ENCODE measurements at places on chromosomes 1 and 21. TPM values are rescaled to one million over a fixed set of nuclear protein-coding genes. Genes with fewer than 3 reads are reported as not detected.

- no peak overlapping the region for H3K4me3 ChIP-seq
- H3K4me1 ChIP-seq: peaks cover 26% of the 10 kb centered on the region
- no peaks in the 10 kb centered on the region for H3K36me3 ChIP-seq
- DNase-seq: no peak
Observed at GRCh38 chr1:183810756-183811544, 6.0 kb downstream of the RGL1 start.

GRCh38 chr1:96837781-96838216 lies 116.2 kb downstream of the PTBP2 start:
- no peak overlapping the region for H3K4me3 ChIP-seq
- H3K27ac ChIP-seq: no peak overlapping the region
- H3K27me3 ChIP-seq: no peaks in the 10 kb centered on the region
- DNase-seq: no peak
- no peaks in the 10 kb centered on the region for H3K36me3 ChIP-seq

DNA sequence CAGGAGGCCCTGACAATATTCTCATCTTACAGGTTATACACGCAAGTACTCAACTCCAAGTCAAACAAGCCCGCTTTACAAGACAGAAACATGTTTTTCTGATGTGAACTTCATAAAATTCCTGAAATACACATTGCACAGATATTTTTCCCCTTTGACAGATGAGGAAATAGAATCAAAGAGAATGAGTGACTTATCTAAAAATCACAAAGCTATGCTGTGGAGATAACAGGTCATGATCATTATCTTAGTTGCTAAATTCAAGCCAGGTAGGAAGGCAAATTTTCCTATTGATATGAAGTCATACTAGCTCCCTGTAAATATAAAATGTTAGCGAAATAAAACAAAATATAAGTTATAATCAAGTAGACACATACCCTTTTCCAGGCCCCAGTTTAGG lies 18.3 kb downstream of the UBR4 start:
- no peak overlapping the region for H3K4me3 ChIP-seq
- H3K27me3 ChIP-seq: no peaks in the 10 kb centered on the region
- no peak overlapping the region for H3K27ac ChIP-seq
- DNase-seq: no peak

DNA sequence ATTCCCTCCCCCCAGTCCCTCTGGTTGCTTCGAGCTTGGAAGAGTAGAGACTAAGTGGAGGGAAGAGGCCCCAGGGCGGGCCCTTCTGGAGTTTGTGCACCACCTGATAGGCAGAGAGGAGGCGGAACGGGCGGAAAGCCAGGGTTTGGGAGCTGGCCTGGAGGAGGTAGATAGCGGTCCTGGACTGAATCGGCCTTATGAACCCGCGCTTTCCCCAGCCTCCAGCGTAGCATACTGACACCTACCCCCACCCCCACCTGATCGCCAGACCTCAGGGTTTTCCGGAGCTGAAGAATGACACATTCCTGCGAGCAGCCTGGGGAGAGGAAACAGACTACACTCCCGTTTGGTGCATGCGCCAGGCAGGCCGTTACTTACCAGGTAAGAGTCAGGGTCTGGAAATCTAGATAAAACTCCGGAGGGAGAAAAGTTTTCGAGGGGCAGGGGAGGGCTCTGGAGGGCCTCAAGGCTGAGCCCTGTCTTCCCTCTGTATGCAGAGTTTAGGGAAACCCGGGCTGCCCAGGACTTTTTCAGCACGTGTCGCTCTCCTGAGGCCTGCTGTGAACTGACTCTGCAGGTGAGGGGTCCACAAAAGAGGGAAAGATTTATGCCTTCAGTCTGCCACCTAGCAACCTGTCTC lies 705 bp downstream of the UROD start:
- H3K27ac ChIP-seq: peak overlapping the region; percentile 85
- H3K27me3 ChIP-seq: no peaks in the 10 kb centered on the region
- peaks cover 20% of the 10 kb centered on the region for H3K4me1 ChIP-seq
- peak overlapping the region; percentile 88 for H3K4me3 ChIP-seq
- DNase-seq: peak; percentile 77
- peaks cover 24% of the 10 kb centered on the region for H3K36me3 ChIP-seq

GRCh38 chr1:16031551-16031950 lies 9.7 kb downstream of the CLCNKA start:
- H3K4me1 ChIP-seq: no peaks in the 10 kb centered on the region
- no peak for DNase-seq
- H3K4me3 ChIP-seq: no peak overlapping the region
- peaks cover 11% of the 10 kb centered on the region for H3K27me3 ChIP-seq

DNA sequence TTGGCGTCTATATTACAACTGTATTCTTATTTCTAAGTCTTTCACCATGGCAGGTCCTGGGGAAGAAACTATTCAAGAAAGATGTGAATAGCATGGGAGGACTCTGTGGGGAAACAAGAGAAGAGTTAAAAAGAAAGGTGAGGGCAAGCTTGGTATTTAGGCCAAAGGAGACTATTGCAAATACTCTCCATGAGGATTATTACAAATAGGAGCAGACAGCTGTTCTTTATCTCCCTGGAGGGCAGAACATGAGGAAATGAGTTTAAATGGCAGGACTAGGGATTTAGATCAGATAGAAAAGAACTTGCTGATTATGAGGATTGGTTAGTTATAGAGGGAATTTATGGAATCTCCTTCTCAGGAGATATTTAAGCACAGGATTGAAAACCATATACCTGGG lies 186.8 kb downstream of the CDC7 start:
- H3K36me3 ChIP-seq: peaks cover 56% of the 10 kb centered on the region
- no peak overlapping the region for H3K27ac ChIP-seq
- H3K4me1 ChIP-seq: peaks cover 6% of the 10 kb centered on the region

GRCh38 chr1:9825093-9826074 lies 1.6 kb upstream of the CLSTN1 start:
- peak overlapping the region; percentile 91 for H3K4me3 ChIP-seq
- peak overlapping the region; percentile 70 for H3K27ac ChIP-seq
- H3K36me3 ChIP-seq: peaks cover under 1% of the 10 kb centered on the region
- H3K27me3 ChIP-seq: no peaks in the 10 kb centered on the region
- peaks cover 26% of the 10 kb centered on the region for H3K4me1 ChIP-seq
- DNase-seq: peak; percentile 96

Gene KPRP
- 0.25 TPM for total RNA-seq

Gene CTH
- total RNA-seq: 3.4 TPM

Gene RPF1
- total RNA-seq: 43.1 TPM

Data from MCF 10A (cell line).